ENCODE measurements at places on chromosomes 11 and 22.

DNA sequence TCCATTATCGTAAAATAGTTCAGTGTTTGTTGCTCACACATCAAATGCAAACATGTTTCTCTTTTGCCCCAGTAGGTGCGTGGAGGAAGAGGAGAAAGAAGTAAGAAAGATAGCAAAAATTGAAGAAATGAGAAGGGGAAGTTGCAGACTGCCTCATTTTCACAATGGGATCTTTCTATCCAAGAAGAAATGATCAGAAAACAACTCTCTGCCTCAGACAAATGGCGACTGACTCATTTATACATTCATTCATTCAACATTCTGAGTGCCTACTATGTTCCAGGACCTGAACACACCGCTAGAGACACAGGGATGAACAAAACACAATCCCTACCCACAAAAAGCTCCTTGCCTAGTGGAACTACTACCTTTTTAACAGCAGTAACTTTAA is 367 bp downstream of the HPS5 start:
- peak; percentile 10 for DNase-seq

- no peak for DNase-seq
Measured at GRCh38 chr11:85732965-85733364, 47.0 kb upstream of the CCDC89 start.

GRCh38 chr11:46210856-46211255 is 66.6 kb upstream of the CREB3L1 start:
- DNase-seq = no peak

- no peak for DNase-seq
Measured at GRCh38 chr11:95232666-95233065, 1.7 kb upstream of the SESN3 start.

All from PC-3 (cell line).